ENCODE measurements at places on chromosomes 1 and 21.

GRCh38 chr21:41364308-41364707 is 2.5 kb downstream of the MX2 start:
- DNase-seq: peak; percentile 20

- DNase-seq: no peak
Observed at GRCh38 chr1:161999301-162000052, 24.2 kb downstream of the OLFML2B start.

- no peak for DNase-seq
Observed at GRCh38 chr1:17881761-17882160, 126.6 kb downstream of the ACTL8 start.

GRCh38 chr1:58934706-58935105 is 150.9 kb upstream of the JUN start:
- no peak for DNase-seq

DNA sequence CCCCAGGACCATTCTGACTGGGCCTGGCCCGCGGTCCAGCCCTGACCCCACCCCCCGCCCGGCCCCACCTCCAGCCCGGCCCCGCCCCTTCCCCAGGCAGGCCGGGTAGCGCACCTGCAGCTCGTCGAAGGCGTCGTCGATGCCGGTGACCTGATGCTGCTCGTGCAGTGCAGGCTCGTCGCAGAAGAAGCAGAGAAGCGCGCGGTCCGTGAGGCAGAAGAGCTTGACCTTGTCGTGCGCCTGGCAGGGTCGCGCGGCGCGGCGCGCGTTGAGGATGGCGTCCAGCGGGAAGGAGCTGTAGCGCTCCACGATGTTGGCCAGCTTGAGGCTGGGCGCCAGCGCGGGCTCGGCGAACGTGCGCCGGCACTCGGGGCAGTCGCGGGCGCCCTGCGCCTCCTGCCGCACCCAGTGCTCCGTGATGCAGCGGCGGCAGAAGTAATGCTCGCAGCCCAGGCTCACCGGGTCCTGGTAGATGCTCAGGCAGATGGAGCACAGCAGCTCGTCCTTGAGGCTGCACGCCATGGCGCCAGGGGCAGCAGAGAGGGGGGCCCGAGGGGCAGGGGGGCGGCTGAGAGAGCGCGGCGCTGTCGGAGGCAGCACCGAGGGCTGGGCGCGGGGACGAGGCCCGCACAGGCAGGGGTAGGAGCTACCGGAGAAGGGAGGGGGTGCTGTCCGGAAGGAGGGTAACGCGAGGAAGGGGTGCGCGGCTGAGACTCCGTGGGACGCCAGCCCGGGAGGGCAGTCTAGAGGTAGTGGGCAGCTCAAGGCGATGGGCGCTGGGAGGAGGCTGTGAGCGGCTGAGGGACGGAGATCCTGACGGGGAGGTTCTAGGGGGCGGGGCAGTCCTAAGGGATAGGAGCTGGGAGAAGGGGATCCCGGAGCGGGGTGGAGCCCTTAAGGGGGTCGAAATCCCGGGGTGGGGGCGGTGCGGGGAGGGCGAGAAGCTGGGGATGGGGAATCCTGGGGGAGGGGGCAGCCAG is 642 bp downstream of the TRIM62 start:
- peak; percentile 86 for DNase-seq

DNA sequence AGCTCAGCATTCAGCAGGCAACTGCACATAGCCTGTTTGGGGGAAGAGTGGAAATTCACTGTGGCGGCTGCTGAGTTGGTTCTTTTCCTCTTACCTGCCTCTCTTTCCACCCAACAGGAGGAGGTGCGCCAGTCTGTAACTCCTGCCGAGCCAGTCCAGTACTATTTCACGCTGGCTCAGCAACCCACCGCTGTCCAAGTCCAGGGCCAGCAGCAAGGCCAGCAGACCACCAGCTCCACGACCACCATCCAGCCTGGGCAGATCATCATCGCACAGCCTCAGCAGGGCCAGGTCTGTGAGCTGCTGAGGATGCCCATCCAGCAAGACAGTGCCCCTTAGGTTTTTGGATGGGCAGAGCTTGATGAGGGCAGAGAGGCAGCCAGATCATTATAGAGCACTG is 25.6 kb upstream of the KCNQ4 start:
- no peak for DNase-seq

GRCh38 chr1:43947874-43948437 is 1.2 kb downstream of the IPO13 start:
- DNase-seq: no peak

- DNase-seq: no peak
Observed at GRCh38 chr1:228144193-228144992, 4.3 kb downstream of the GUK1 start.

- no peak for DNase-seq
Observed at GRCh38 chr1:226863446-226863845, 7.0 kb upstream of the PSEN2 start.

GRCh38 chr1:105608713-105609112 is 1447.8 kb upstream of the PRMT6 start:
- no peak for DNase-seq

GRCh38 chr1:227357927-227358302 is 39.6 kb upstream of the CDC42BPA start:
- DNase-seq: no peak

DNA sequence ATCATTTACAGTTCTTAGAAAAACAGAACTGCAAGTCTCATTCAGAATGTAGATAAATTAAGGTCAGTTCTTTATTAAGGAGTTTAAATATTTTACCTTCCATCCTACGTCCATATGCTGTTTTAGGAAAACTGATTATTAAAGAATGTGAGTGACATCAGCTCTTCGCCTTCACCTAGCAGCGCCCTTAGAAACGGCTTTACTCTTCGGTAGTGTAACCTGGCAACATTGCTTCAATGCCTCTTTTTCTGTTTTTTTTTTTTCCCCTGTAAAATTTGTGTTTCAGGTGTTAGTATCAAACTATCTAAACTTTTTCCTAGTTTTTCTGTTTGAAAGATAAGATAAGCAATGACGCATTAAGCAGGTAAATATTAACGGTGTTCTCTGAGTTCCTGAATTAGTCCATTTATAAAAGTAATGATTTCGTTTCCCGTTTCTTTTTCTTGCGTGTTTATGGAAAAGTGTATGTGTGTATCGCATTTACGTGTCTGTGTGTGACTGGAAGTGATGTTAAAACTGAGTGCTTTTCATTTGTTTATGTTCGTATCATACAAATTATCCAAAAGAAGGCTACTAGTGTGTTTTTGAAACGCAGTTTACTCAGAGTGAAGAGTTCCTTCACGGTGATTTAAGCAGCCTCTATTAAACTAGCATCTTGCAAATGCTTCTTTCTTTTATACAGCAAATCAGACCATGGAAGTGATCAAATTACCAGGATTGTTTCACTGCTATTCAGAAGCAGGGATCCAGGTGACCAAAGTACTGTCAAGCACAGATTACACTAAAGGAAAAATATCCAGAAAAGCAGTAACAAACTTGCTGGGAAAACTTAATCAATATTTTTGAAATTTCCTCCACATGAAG is 139.0 kb downstream of the SDCCAG8 start:
- DNase-seq: no peak

- peak; percentile 87 for DNase-seq
Observed at GRCh38 chr1:206489980-206490770, 17.2 kb upstream of the RASSF5 start.

DNA sequence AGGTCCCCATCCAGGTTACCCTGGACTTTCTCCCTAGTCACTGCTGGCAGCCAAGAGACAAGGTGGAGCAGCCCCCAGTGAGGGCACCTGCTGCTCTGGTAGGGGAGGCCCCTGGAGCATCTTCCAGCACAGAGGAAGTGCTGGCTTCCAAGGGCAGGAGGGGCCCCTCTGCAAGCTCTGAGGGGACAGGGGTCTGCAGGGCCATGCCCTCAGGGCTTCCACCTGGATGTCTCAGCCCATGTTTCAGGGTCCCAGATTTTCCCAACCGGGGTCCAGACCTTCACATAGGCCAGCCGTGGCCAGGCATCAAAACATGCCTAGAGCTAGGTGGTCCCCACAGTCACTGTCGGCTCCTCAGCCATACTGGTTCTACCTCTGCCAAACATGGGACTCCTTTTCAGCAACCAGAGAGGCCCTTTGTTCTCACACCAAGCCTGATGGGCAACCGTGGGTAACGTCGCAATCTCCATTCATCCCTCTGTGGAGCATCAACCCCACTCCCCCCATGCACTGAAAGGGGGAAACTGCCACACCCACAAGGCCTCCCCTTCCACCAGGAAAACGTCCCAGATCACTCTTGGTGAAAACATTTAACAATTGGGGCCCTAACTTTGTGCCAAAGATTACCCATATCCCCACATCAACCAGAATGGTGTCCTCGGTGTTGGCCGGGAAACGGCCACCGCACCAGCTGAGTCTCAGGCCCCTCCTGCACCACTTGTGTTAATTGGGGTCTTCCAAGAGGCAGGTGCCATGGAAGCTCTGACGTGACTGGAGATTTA is 1.9 kb upstream of the COL6A2 start:
- peak; percentile 3 for DNase-seq

DNA sequence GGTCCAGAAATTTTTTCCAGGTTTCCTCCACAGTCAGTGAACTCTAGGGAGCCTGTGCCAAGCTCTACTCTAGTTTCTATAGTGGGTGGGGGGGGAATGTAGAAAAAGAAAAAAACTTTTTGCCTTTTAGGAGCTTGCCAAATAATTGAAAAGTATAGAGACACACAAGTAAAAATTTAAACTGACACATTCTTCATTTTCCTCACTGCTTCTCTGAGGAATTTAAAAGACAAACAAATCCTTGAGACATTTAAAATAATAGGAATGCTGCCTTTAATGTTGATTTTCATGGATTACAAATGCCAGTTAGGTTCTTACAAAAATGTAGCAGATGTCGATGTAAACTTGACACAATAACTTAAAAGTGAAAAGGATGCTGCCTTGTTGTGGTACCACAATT is 241.9 kb downstream of the DNM3 start:
- no peak for DNase-seq

- peak; percentile 56 for DNase-seq
Observed at GRCh38 chr1:12438349-12438924, 179.6 kb downstream of the DHRS3 start.

DNA sequence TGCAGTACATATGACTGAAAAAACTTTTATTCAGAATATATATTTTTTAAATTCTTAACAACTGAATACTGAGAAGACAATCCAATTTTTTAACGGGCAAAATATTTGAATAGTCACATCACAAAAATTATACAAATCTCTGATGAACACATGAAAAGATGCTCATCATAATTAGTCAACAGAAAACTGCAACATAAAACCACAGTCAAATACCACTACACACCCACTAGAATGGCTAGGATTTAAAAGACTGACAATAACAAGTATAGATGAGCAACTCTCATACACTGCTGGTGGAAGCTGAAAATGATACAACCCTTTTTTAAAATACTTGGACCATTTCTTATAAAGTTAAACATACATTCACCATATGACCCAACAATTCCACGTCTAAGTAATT is 87.7 kb upstream of the TNFSF4 start:
- DNase-seq: no peak

- no peak for DNase-seq
Observed at GRCh38 chr1:147171399-147172167, 687 bp downstream of the PRKAB2 start.

GRCh38 chr1:216849146-216849545 is 125.9 kb upstream of the ESRRG start:
- no peak for DNase-seq

DNA sequence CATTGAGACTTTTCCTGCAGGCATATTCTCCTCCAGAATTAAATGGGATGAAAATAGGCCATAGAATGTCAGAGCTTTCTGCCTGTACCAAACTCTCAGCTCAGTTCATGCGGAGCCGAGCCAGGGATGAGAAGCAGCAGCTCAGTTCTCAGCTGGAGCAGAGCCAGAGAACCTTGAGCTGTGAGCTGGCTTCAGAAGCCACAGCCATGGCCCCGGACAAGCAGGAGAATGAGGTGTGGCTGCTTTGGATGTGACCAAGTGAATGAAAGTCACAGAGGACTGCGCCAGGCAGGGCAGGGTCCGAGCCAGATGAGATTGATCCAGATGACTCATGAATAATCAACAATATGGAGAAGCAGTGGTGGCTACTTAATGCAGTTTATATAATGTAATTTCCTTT is 633.8 kb downstream of the NCAM2 start:
- no peak for DNase-seq

- DNase-seq: no peak
Observed at GRCh38 chr21:29235714-29236197, 63.0 kb upstream of the BACH1 start.

Measured in stimulated activated CD4-positive, alpha-beta T cell treated with anti-CD3 and anti-CD28 coated beads, Interleukin-2, amount 100 ng/mL, for 24 hours (primary cell).